Esophagus squamous epithelium (tissue), 5 donors: ENCODE measurements at places on chromosomes 6 and 20. TPM values are rescaled to one million over a fixed set of nuclear protein-coding genes. Genes with fewer than 3 reads are reported as not detected.

GRCh38 chr6:19127081-19127480 lies 710.1 kb upstream of the ID4 start:
- no peak for DNase-seq

GRCh38 chr20:33005908-33006775 lies 1.4 kb upstream of the BPIFB2 start:
- no peak for DNase-seq

DNA sequence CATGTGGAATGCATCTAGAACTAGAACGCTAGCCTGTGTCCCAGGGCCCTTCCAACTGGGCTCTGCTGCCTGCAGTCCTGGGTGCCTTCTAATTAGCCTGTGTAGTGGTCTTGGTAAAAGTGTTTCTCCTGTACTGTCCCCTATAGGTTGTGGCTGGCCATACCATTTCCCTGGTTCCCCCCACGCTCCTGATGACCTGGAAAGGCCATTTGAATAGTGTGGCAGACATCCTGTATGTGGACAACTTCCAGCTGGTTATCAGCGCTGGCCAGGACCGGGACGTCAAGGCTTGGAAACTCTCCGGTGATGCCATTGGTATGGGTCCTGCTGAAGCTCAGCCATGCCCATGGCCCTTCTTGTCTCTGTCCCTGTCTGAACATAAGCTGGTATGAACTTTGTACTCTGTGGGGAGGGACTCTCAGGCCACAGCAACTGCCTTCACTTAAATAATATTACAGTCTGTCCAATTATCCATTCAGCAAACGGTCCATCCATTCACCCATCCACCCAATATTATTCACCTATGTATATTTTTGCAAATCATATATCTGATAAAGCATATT lies 60.7 kb downstream of the SUN5 start:
- no peak for DNase-seq

Gene POU5F1
- 2.5 TPM for total RNA-seq

- DNase-seq, result no peak
Measured at GRCh38 chr6:142698751-142699150, 246.2 kb downstream of the HIVEP2 start.

Gene TSHZ2
- total RNA-seq, result 4.7 TPM

DNA sequence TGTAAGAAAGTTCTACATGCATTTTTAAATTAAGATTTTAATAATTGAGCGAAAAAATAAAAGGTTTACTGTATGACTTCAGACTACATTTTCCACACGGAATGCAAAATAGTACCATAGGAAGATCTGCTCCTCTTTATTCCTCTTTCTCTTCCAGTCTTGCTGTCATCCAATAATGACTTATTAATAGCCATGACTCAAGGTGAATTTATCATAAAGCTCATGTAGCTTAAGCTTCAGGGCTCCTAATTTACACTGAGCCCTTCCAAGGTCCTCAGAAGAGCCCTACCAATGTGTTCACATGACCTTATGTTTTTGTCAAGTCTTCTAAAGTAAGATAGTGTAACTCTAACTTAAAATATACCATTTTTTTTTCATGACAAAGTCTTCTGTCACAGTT lies 510.1 kb downstream of the PHF3 start:
- no peak for DNase-seq
